ENCODE measurements at places on chromosomes 2 and 18.

- DNase-seq: peak; percentile 50
Measured at GRCh38 chr18:72530622-72531021, 13.5 kb downstream of the CBLN2 start.

- peak; percentile 26 for DNase-seq
Measured at GRCh38 chr2:15159751-15160177, 401.4 kb downstream of the NBAS start.

DNA sequence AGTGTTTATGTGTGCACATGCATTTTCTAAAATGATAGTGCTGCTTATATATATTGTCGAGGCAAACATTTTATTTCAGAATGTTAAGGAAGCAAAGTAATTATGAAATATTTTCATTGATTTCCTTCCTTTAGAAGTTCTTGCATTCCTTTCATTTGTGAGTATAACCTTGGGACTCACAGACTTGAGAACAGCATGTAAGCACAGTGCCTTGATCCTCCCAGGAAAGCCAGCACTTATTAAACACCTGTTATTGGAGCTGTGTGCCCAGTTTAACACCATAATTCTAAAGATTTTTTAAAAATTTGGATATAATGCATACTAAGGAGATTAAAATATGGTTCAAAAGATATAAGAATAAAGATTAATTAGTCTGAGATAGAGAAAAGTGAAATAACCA lies 554.4 kb upstream of the FAM98A start:
- no peak for DNase-seq

DNA sequence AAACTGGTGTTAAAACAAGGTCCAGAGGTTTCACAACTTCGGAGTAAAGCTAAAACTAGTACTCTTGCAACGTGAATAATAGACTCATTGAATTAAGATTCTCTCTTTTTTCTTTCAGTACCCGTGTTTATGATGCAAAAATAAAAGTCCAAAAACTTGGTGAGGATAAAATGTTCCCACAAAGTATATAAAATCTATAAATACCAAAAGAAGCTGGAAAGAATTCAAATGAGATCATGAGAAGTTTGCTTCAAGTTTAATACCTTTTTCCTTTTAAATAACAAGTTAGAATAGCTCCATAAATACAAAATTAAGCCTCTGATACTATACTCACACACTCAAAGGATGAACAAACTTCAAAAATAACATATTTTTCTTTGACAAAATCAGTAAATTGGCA lies 34.0 kb downstream of the METTL4 start:
- no peak for DNase-seq

- DNase-seq: no peak
Measured at GRCh38 chr2:65453916-65454315, 21.5 kb upstream of the SPRED2 start.

DNA sequence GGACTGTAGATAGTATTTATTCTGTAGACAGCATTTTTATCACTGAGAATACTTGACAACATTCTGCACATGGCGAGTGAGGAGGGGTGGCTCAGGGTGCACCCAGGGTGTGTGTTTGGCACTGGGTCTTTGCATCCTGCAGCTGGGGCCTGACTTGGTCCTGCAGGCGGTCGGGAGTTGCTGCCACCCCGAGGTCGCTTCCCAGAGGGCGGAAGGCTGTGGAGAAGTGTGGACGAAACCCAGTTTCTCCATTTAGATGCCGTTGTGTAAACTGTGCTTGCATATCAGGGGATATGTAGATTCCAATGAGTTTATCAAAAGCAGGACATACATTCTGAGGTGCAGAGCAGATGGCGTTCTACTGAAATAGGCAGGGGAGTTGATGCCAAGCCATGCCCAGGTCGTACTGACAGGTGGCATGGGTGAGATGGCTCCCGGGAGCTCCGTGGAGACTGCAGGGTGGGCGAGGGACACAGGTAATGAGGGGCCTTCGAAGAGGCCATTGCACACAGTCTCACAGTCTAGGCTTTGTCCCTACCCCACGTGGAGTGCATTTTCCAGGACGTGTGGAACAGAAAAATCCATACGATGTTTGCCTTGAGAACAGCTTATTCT lies 74.5 kb downstream of the RTP5 start:
- DNase-seq: no peak

DNA sequence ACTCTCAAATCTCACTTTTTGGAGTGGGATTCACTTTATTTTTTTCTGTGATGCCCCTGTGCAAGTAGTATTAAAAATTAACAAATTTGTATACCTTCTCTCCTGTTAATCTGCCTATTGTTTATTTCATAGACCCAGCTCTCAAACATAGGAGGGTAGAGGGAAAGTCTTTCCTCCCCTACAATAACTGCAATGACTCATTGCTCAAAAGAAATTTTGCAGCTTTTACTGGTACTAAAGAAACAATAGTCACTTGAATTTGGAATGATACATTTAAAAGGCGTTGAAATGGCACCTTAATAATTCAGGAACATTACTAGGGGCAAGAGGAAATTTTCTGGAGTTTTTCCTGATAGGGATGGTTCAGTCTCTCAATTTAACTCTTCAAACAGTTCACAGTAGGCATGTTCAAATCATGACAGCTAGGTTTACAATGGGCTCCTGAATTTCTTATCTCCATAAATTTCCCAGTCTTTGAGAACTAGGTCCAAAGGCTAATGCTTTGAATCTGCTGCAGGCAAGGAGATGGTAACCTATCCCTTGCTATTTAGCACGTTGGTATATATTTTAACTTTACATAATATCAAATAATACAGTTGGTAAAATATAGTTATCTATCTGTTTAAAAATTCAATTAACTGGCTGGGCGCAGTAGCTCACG lies 88.8 kb downstream of the CHN1 start:
- no peak for DNase-seq

DNA sequence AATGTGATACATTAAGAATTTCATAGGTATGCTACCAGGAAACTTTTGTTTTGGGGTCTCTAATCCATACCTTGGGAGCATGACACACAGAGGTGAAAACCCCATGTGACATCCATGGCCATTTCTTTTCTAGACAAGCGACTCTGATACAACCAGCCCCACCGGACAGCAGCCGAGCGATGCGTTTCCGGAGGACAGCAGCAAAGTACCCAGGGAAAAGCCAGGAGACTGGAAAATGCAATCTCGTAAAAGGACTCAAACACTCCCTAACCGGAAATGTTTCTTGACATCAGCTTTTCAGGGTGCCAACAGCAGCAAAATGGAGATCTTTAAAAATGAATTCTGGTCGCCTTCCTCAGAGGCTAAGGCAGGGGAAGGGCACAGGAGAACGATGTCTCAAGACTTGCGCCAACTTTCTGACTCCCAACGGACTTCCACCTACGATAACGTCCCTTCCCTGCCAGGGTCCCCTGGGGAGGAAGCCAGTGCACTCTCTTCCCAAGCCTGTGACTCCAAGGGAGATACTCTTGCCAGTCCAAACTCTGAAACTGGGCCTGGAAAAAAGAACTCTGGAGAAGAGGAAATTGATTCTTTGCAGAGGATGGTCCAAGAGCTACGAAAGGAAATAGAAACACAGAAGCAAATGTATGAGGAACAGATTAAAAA lies 48.9 kb downstream of the BMP10 start:
- DNase-seq: no peak
